ENCODE measurements at places on chromosomes 4 and X.

GRCh38 chrX:47327902-47328301, 42.5 kb upstream of the ZNF157 start:
- DNase-seq: no peak

- no peak for DNase-seq
Observed at GRCh38 chr4:101259876-101260275, 87.5 kb downstream of the PPP3CA start.

GRCh38 chr4:54574500-54574899, 83.3 kb upstream of the KIT start:
- no peak for DNase-seq

- DNase-seq: no peak
Observed at GRCh38 chr4:128350449-128351045, 62.9 kb upstream of the PGRMC2 start.

DNA sequence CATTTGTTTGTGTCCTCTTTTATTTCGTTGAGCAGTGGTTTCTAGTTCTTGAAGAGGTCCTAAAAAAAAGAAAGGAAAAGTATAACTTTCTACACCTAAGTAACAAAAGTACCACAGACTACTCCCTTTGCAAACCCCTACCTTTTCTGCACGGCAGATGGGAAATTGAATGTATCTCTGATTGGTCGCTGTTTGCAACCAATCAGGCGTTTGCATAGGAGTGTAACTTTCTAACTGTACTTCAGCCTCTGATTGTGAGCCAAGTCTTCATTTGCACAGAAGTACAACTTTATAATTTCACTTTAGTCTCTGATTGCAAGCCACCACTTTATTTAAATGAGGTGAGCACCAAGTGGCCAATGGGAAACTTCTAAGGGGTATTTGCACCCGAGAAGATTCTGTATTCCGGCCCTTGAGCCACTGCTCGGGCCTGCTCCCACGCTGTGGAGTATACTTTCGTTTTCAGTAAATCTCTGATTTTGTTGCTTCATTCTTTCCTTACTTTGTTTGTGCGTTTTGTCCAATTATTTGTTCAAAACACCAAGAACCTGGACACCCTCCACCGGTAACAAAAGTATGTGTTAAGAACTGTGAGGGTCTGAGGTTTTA, 40.3 kb upstream of the FHL1 start:
- DNase-seq: no peak

All from neural crest cell (in vitro differentiated cells).